CD4-positive, alpha-beta T cell treated with Interleukin-1 beta for 1 hour (primary cell): ENCODE measurements at places on chromosomes 5 and 9.

- DNase-seq = no peak
Measured at GRCh38 chr5:1245905-1246576, 20.9 kb downstream of the SLC6A18 start.

DNA sequence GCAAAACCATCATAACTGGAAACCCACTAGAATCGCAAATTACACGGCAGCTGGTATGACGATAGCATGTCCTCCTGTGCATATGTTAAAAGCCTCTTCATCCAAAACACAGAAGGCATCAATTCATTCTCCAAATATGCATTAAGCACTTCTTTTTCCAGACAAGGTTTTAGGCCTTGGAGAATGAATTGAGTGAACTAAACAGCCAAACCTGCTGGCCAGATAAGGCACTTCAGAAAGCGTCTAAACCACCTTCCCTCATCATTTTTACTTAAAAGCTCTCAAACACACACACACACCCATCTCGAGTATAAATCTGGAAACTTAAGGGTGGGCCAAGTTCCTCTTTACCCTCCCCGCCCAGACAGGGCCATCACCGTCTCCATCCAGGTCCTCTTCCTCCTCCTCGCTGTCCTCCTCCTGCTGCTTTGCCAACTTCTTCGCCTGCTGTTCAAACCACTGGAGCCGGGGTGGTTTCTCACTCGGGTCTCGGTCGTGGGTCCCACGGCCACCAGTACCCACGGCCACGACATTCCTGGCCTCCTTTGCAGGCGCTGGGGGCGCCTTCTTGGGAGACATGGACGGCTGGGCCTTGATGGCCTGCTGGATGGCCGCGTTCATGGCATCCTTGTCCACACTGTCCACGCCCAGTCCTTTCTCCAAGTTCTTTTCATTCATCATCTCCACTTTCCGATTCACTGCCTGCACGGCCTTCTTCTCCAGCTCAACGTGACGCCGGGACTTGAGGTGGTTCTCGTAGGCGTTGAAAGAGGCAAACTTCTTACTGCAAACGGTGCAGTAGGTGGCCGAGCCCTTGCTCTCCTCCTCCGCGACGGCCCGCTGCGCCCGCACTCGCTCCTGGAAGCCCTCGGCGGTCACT is 696 bp downstream of the ZNF622 start:
- DNase-seq = peak; percentile 8

DNA sequence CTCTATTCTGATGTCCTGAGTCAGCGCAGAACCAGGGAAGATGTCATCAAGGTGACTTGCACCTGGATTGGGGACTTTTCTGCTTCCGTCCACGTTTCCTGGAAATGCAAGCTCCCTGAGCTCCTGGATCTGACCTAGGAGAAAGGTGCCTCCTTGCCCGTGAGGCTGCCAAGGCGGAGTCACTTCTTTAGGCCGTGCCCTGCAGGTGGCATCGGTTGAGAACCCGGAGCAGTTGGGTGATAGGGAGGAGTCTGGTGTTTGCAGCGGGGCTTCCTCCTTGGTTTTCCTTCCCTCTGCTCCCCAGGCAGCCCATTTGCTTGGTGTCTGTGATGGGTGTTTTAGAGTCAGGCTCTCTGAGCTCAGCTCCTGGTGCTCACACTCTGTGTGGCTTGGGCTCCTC is 15.2 kb downstream of the NANS start:
- no peak for DNase-seq

- no peak for DNase-seq
Measured at GRCh38 chr9:36293171-36293570, 34.9 kb upstream of the GNE start.

DNA sequence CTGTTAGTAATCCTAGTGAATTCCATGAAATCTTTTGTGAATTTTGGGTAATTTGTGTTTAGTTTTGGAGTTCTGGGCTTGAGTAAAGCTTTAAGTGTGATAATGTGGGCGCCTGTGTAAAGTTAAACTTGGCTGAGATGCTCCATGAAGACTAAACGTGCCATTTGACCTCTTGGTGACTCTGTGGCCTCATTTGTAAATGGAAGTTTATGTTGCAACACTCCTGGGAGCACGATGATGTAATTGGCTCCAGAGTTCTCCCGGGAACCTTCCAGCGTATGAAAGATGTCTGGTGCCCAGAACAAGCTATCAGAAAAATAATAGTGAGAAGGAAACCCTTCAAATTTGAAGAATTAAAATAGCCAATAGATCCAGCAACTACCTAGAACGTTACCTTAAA is 981.2 kb downstream of the TLE4 start:
- DNase-seq = no peak

- DNase-seq = no peak
Measured at GRCh38 chr5:160369990-160370712, at the start of gene C1QTNF2. TSS of gene C1QTNF2 (minus strand) at chr5:160370626. CDS start at chr5:160355011, 15,615 bp downstream.

GRCh38 chr9:14769230-14769571 is 46.7 kb upstream of the CER1 start:
- no peak for DNase-seq

DNA sequence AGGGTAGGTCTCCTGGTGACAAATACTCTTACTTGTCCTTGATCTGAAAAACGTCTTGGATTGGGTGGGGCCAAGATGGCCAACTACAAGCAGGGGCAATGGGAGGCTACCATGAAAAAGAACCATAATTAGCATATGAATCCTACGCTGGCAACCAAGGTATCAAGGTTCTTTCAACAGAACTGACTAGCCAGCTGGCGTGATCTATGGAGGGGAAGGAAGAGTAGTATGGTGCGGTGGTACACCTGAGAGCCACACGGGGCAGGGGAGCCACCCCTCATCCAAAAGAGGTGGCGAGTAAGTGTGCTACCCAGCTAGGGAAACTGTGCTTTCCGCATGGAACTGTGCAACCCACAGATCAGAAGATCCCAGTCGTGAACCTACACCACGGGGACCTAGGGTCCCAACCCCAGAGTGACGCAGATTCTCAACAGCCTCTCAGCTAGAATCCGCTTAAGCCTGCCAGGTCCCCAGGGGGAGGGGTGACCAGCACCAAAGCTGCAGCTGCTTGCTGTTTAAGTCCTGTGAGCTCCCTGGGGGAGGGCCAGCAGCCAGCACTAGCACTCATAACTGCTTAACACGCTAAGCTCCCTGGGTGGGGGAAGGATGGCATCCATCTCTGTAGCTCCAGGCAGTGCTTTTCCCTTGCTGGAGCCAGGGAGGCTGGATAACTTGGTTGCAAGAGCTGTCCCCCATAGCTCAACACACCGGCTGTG is 334.8 kb downstream of the FBXL17 start:
- DNase-seq = no peak

DNA sequence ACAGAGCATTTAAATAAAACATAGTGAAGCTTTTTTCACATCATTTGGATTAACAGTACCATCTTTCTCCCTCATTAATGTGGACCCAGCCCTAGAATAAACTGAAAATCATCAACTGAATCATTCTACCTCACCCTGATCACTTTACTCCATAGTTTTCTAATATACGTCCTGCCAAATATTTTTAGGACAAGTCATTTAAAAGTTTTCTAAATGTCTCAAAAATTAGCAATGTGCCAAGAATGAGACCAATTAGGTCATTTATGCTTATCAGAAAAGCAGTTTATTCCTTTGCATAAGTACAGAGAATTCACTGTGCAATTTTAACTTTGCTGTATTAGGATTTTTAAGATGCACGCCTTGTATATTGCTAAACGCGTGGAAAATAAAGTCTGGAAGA is 284.4 kb downstream of the PIK3R1 start:
- no peak for DNase-seq

DNA sequence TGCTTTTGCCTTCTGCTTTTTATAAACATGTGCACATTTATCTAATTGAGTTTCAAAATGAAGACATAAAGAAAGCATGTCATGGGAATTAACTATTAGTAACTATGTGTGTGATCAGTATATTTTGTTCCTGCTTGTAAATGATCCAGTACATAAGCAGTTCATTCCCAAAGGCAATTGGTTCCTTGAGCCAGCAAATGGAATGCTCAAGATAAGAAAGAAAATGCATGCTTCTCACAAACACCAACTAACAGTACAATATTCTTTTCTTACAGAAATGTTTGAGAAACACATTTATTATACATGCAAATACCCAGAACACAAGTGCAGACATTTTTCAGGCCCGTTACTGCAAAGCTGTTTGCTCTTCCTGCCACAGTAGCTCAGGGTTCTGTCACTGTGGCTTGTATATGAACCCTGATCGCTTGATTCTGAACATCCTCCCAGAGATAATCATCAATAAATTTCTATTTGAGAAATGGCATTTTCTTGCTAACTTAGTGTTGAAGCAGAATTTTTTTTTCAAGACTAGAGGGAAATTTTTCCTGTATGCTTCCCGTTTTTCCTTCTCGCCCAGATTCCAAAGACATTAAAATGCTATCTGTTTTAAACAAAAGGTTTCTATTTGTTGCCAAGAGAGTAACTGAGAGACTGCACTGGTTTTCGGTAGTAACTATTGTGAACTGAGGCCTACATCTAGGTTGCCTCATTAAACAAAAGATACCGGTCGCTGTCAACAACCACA is 1.9 kb downstream of the GNAQ start:
- no peak for DNase-seq

GRCh38 chr5:162888268-162888667 is 549.1 kb upstream of the CCNG1 start:
- DNase-seq = no peak

DNA sequence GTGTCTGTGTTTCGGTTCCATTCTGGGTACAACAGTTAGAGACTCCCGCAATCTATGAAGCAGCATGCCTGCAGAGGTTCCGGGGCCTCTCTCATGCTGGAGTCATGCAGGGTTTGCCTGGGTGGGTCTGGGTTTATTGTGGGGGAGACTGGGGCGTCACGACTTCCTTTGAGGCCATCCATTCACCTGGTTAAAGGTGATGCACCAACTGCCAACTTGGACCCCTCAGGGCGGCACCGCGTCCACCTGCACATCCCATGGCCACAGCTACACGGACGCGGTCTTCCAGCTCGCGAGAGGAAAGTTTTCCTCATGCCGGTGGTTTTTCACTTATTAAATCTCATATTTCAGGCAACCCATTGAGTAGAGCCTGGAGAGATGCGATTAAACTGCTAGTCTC is 30.9 kb upstream of the IRX4 start:
- no peak for DNase-seq

GRCh38 chr5:50691399-50692016 is 25.1 kb downstream of the PARP8 start:
- DNase-seq = no peak

DNA sequence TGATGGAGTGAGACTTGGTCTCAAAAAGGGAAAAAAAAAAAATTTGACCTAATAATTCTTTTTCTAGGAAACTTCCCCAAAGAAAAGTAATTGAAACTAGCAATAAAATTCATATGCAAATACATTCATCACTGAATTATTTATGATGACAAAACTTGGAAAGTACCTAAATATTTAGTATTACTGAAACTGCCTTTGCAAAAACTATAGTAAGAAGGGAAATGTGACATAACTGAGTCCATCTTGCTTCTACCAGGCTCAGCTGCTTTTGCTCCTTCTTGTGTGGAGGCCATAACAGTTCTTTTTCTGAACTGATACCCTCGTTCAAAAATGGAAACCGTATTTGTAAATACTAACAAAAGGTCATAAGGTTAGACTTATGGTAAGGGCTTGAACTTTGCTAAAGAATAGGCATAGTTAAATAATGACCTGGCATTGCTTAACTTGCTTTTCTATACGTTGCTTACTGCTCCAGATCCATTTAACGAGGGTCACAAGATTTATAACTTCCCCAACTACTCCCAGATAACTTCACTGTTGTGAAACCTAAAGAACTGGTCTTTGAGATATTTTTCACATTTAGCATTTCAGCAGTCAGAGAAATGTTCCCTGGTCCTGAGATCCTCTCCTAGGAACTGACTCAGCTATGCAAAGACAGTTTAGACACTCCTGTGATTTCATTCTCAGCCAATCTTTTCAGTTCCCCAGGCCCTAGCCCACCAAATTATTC is 68.4 kb downstream of the CFAP95 start:
- DNase-seq = no peak
